Uterus (tissue), 4 donors: ENCODE measurements at places on chromosomes 6 and 20. TPM values are rescaled to one million over a fixed set of nuclear protein-coding genes. Genes with fewer than 3 reads are reported as not detected.
A peak's percentile ranks its signal among the peaks of the same experiment; 100 is the strongest.

OSBPL2 gene
- 41.1 TPM for total RNA-seq

SYCP2L gene
- 4.9 TPM for total RNA-seq

NFS1 gene
- 26.2 TPM for total RNA-seq

IPCEF1 gene
- total RNA-seq = 9.7 TPM

DNA sequence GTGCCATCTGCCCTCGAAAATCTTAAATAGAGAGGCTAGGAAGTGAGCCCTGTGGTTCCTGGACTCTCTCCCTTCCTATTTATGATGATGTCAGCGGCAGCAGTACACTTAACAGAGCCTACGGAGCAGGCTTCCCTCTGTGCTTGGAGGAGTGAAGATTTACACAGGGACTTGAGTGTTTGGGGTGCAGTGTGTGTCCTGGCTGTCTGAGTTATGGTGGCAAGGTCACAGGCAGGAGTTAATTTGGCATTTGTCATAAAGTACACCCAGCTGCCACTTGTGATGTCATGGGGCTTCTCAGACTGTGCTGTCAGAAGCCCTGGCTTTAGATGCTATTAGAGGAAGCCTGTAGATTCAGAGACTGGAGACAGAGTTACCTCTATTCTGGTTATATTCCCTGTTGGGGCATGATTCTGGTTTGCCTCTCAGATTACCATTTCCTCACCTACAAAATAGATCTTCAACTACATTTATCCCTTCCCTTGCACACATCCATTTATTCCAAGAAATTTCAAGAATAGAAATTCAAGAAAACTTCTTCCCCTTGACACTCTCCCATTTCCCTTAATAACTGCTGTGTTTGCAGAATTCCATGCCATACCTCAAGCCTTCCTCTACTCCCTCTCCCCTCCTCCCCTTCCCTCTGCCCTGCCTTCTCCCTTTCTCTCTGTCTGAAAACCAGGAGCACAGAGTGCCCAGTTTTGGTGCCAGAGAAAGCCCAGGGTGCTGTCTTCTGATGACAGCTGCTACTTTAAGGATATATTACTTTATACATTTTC lies 72.1 kb downstream of the SLC24A3 start:
- peak; percentile 37 for DNase-seq

GRCh38 chr6:169975286-169975685 lies 223.9 kb downstream of the ERMARD start:
- no peak for DNase-seq

GRCh38 chr20:56665806-56666205 lies 36.7 kb downstream of the TFAP2C start:
- DNase-seq = no peak
